A549 treated with CORT108297 at 1 μM for 4 hours (cell line): ENCODE measurements at places on chromosomes 16 and 17. TPM values are rescaled to one million over a fixed set of nuclear protein-coding genes. Genes with fewer than 3 reads are reported as not detected.

Gene HIGD1B
- total RNA-seq, result not detected in 5 replicates

Gene TBC1D3
- not detected in 5 replicates for total RNA-seq

Gene HOXB8
- total RNA-seq, result 6.4 to 9.9 TPM (median 9.2 TPM) in 5 replicates

Gene CPNE2
- 38.0 to 52.0 TPM (median 47.1 TPM) in 5 replicates for total RNA-seq

Gene FOXO3B
- 3.0 to 4.9 TPM (median 4.4 TPM) in 5 replicates for total RNA-seq

Gene ZNF646
- total RNA-seq, result 7.5 to 12.1 TPM (median 10.1 TPM) in 5 replicates

Gene COPRS
- total RNA-seq, result 119 to 177 TPM (median 157 TPM) in 5 replicates

Gene KRTAP4-6
- not detected in 5 replicates for total RNA-seq
